ENCODE measurements at places on chromosomes 7 and 10.

DNA sequence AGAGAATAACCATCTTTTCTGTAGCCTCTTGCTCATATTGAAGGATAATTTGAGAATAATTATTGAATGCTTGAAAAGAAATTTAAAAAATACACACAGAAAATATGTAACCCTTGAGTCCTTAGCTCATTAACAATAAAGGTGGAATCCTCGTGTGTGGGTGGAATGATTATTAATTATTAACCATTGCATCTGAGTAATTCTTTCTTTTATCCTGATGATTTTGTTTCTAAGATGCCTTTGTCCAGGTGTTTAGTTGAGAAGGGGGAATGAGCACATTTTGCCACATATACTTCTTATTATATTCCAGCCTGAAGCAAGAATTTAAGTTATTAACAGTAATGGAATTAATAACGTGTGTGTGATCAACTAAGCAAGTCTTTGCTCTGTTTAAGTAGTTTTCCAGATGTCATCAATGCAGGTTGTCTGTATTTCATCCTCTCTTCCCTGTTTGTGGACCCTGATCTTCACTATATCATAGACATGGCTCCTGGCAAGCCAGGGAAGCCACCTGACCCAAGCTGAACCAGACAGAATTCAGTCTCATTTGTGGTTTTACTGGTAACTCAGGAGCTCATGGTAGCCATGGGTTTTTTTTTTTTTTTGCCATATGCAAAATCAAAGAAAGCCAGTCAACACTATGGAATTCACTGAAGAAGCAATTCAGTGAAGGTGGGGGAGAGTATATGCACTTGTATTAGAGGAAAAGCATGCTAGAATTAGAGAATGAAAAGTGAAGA is 144.3 kb downstream of the KIF20B start:
- peak; percentile 22 for DNase-seq

DNA sequence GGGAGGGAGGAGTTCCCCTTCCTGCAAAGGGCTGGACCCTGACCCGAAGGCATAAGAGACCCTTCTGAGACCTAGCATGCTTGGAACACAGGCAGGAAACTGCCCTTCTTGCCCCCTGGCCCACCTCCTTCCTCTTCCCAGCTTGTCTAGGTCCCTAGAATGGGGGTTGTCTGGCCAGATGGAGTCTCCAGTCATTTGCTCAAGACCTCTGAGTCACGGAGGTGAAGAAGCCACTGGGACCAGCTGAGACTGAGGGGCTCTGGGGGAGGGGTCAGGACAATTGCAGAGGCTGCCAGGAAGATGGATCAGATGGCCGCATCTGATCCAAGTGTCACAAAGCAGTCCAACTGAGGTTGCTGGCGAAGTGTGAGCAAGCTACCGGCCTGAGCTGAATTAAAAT is 46.2 kb downstream of the COL13A1 start:
- DNase-seq: peak; percentile 28

GRCh38 chr10:3353235-3353634 is 180.7 kb upstream of the PITRM1 start:
- DNase-seq: no peak

DNA sequence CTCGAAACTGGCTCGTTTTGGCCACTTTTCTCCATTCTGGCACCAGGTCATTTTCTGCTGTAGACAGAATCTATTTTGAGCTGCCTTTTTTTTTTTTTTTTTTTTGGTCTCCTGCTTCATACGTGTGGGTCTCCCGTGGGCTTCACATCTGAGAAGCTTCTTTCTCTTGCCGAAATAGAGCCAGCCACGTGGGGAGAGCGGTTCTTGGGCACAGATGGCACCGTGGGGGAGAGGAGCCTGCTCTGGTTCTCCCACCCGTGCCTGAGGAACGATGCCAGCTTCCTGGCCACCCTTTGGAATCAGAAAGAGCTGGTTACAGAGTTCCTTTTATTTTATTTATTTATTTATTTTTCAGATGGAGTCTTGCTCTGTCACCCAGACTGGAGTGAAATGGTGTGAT is 48.7 kb upstream of the OCM2 start:
- no peak for DNase-seq

- no peak for DNase-seq
These were observed 97.1 kb downstream of the TFEC start for GRCh38 chr7:115933471-115933870.

- DNase-seq: no peak
These were observed 287.3 kb upstream of the LRRN3 start for GRCh38 chr7:110803602-110804143.

- DNase-seq: no peak
These were observed 321.4 kb upstream of the HGF start for GRCh38 chr7:82091126-82091684.

DNA sequence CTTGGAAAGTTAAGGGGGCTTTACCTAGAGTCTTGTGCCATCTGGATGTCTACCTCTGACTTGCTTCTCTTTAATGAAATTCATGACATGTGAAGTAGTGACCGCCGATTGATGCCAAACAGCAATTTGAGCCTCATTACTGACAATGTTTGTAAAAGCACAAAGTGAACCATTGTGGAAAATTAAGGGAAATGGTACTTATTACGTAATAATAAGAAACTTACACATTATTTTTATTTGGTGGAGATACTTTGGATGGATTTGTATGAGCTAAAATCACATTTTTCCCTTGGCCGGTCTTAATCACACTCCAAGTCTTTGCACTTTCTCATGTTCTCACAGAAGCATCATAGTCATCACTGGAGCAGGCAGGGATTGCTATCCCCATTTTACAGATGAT is 265.1 kb upstream of the KLF6 start:
- no peak for DNase-seq

GRCh38 chr7:87218796-87219544 is 562 bp downstream of the TMEM243 start:
- peak; percentile 61 for DNase-seq

GRCh38 chr10:80611481-80612185 is 73.9 kb downstream of the SH2D4B start:
- DNase-seq: no peak

- DNase-seq: no peak
These were observed 98.9 kb downstream of the PARD3 start for GRCh38 chr10:34716234-34716633.

- no peak for DNase-seq
These were observed 222.6 kb downstream of the WDR11 start for GRCh38 chr10:121073728-121074127.

DNA sequence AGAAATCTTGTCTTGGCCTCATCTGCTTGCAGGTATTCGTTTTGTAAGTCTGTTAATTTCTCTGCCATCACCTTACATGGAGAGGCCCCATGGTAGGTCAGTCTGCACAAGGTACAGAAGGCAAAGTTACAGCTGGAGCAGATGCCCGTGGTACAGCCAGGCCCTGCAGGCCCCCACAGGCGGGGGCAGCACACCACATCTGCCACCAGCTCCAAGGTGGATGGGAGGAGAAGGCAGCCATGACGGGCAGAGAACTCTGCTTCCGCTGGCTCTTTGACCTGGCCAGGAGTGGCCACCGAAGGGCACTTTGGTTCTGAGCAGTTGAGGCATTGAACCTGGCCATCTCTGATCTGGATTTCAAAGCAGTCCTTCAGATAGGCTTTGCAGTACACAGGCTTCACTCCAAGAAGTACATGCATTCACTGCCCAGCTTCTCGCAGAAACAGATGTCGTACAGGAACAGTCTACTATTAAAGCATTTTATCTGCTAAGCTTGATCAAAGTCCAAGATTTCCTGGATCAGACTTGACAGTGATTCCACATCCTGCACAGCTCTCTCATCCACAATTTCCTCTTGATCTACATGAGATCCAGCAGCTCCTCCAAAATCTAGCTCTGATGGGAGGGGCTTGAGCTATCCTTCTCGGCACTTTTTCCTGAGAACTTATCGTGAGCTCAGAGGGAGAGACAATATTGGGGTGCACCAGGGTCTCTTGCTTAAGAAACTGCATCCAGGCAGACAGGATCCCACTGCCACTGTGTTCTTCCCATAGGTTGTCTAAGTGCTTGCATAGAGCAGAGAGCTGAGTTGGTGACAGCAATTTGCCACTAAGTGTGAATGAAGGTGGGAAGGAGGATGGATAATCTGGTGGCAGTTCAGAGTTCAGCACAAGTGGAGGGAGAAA is 120.7 kb downstream of the TRRAP start:
- no peak for DNase-seq

DNA sequence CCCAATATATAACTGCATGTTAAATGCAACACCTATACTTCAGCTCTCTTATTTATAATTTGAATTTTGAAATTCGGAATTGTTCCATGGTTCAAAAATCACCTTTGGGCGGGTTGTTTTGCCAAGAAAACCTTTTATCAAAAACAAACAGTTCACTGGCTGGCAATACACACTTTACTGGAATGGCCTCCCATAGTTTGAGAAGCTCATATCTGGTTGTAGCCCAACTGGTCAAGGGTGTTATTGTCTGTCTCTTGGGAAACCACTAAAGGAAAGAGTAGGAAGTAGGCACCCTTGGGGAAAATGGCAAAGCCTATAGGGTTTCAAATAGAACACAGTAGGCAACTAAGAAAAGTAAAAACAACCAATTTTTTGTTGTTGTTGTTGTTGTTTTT is 117.9 kb downstream of the HIPK2 start:
- no peak for DNase-seq

GRCh38 chr10:71982269-71983178 is 18.3 kb downstream of the CHST3 start:
- no peak for DNase-seq

DNA sequence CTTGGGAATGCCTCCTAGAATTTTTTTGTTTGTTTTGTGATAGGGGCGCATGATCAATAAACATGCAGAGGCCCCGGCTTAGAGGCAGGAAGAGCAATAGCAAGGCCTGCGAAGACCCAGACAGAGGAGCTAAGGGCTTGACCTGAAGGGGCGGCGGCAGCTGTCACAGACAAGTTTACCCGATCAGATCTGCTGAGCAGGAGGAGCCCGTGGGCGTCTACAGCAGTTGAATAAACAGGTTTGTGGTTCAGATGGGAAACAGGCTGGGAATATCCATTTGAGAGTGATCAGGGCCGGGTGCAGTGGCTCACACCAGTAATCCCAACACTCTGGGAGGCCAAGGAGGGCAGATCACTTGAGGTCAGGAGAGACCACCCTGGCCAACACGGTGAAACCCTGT is 126.0 kb upstream of the CALN1 start:
- no peak for DNase-seq

DNA sequence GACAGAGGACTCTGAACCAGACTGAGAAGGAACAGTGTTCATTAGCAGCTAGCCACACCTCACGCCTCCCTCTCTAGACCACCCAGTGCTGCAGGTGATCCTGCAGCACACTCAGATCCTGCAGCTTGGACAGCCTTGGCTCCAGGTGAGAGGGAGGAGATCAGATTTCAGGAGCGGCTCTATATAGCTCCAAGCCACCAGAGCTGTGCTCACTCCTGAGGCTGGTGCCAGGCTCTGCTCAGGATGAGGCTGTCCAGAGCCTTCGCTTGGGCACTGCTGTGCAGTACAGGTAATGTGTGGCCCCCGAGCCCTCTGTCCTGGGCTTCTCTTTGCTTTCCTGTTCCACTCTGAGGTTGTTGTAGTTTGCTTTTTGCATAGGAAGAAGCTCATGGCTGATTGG is 42.4 kb downstream of the C10orf120 start:
- DNase-seq: no peak

DNA sequence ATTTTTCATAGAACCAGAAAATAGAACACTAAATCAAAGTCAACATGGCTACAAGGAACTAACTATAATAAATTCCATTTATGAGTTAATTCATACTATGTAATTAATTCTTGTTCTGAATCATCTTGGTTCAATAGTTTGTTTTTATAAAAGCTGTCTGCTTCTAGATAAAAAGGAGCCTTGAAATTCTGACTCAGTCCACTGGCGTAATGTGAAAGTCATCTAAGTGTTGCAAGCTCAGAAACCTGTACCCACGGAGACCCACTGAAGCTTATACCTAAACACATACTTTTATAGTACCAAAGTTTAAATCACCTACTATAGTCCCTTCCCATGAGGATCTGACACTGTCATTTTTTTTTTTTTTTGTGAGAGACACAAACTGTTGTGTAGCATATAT is 489.4 kb downstream of the SEMA3D start:
- peak; percentile 83 for DNase-seq

DNA sequence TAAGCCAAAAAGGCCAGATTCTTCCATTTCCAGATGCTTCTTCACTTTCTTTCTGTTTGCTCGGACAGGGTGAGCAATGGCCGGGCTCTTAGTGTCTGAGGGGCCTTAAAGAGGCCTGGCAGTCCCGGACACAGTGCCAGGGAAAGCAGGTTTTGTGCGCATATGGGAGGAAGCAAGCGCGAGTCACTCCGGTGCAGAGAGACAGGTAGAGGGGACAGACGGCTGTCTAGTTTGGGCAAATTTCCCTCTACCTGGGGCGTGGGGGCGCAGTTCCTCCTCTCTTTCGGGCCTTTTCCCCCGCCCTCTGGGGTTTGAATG is 4.7 kb downstream of the NEUROD6 start:
- no peak for DNase-seq

- no peak for DNase-seq
These were observed 150.7 kb downstream of the BTAF1 start for GRCh38 chr10:92074126-92074887.

- DNase-seq: no peak
These were observed 171.9 kb downstream of the ARID5B start for GRCh38 chr10:62073429-62073828.

GRCh38 chr7:145252031-145252430 is 416.2 kb upstream of the TPK1 start:
- no peak for DNase-seq

GRCh38 chr7:106752367-106752766 is 91.4 kb upstream of the CCDC71L start:
- no peak for DNase-seq

- DNase-seq: no peak
These were observed 102.7 kb downstream of the MACC1 start for GRCh38 chr7:20114468-20114867.

DNA sequence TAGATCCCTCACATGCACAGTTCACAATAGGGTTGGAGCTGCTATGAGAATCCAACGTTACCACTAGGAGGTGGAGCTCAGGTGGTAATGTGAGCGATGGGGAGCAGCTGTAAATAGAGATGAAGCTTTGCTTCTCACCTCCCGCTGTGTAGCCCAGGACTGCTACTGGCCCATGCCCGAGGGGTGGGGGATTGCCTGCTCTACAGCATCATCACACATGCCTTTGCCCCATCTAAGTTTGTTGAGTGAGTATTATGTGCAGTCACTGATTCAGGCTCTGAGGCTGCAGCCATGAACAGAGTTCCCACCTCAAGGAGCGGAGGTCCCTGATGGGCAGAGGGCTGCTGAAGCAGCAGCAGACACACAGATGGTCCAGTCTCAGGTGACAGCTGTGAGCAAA is 94.1 kb downstream of the CHST15 start:
- DNase-seq: no peak

DNA sequence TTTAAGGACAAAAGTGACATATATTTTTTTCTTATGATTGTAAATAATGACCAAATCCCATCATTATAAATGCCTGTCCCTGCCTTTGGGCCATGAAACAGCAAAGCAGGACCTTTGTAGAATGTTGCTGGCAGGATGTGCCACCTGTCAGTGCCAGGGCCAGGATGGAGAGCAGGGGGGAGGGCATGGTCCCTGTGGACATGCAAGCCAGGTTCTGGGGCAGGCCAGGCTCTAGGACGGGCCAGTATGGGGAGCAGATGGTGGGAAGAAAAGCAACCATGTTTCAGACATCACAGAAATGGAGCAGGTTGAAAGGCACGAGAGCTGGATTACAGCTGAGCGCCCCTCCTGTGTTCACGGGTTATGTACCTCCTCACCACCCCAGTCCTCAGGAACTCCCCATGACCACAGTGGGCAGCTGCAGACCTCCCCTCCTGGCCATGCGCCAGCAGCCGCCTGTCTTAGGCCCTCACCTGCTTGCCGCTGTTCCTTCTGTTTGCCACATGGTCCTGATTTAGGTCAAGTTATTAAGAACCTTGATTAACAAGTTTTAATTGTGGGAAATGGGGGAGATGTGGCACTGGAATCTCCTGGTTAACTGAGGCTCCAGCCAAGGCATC is 210.4 kb downstream of the PAXIP1 start:
- DNase-seq: no peak

All from fibroblast of villous mesenchyme (primary cell).